Activated CD4-positive, alpha-beta memory T cell treated with anti-CD3 and anti-CD28 coated beads, Interleukin-2, amount 10 ng/mL, durations not matched to agents 7 days and 5 days (primary cell): ENCODE measurements at places on chromosomes 3 and 15. TPM values are rescaled to one million over a fixed set of nuclear protein-coding genes. Genes with fewer than 3 reads are reported as not detected.
A peak's percentile ranks its signal among the peaks of the same experiment; 100 is the strongest.

Gene ISLR2
- not detected for total RNA-seq

Gene ZNF385D
- total RNA-seq: not detected

Gene RHCG
- total RNA-seq: not detected

Gene RTP3
- total RNA-seq: not detected

Gene ACOX2
- total RNA-seq: not detected

Gene GOLGA6L9
- total RNA-seq: 1.4 TPM

Gene RHOV
- total RNA-seq: not detected

DNA sequence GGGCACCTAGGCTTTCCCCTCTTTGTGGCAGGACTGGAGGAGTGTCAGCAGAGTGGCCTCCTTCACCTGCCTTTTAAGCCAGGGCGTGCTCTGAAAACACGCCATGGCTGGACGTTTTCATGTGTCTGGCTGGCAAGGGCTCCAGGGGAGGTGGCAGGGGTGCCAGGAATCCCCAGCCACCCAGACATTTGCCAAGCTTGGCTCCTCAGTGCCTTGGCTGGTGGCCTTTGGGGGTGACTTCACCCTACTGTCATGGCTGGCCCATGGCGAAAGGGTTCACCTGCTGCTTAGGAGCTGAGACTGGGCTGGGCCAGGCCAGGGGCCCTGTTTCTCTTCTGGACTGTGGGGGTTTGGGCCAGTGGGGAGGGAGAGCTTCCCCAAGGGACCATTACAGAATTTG is 17.6 kb downstream of the KLF13 start:
- H3K4me1 ChIP-seq: peaks cover 100% of the 10 kb centered on the region
- H3K27me3 ChIP-seq: no peaks in the 10 kb centered on the region
- peak overlapping the region; percentile 89 for H3K4me3 ChIP-seq
- no peak for DNase-seq

- no peaks in the 10 kb centered on the region for H3K27me3 ChIP-seq
- H3K4me1 ChIP-seq: peaks cover 3% of the 10 kb centered on the region
- H3K4me3 ChIP-seq: no peak overlapping the region
Observed at GRCh38 chr3:38227989-38228388, 37.6 kb upstream of the SLC22A13 start.

DNA sequence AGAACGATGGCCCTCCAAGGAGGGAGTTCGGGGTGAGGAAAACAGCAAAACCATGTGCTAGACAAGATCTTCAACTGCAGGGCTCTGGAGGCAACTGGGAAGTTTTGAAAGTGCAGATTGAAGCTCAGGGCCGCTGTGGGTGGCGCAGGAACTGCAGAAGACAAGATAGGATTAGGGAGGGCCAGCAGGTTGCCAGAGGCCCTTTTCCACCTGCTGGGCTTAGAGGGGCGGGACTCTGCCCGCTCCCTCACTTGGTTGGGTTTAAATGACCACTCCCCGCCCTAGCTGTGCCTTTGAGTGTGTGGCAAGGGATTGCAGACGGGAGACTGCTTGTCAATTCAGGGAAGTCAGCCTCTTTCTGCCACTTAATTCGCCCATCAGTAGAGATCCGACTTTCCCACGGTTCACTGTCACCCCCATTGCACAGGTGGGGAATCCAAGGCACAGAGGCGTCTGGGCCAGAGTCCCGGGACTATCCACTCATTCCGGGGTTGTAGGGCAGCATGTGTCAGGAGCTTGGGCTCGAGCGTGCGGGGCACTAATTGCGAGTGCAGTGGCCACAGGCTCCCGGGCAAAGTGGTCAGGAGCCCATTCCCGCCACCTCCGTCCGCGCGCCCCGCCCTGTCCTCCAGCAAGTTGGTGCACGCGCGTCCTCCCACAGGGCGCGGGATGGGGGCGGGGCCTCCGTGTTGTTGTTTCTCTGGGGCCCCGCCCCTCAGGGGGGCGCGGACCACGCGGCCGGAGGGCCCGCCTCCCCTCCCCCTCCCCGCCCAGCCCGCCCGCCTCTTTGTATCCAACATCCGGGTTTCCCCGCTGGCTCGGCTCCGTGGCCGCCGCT is at the start of gene ACVR2B:
ACVR2B (plus strand) TSS at position 816 of the 838 bp plus-strand sequence. CDS start 433 bp downstream, outside the sequence.
- DNase-seq: peak; percentile 80
- peaks cover 13% of the 10 kb centered on the region for H3K4me1 ChIP-seq
- H3K4me3 ChIP-seq: peak within 1 kb of the TSS; percentile 91
- H3K27me3 ChIP-seq: peaks cover 15% of the 10 kb centered on the region
- peaks cover 2% of the 10 kb centered on the region for H3K36me3 ChIP-seq
- peak within 1 kb of the TSS; percentile 59 for H3K27ac ChIP-seq

DNA sequence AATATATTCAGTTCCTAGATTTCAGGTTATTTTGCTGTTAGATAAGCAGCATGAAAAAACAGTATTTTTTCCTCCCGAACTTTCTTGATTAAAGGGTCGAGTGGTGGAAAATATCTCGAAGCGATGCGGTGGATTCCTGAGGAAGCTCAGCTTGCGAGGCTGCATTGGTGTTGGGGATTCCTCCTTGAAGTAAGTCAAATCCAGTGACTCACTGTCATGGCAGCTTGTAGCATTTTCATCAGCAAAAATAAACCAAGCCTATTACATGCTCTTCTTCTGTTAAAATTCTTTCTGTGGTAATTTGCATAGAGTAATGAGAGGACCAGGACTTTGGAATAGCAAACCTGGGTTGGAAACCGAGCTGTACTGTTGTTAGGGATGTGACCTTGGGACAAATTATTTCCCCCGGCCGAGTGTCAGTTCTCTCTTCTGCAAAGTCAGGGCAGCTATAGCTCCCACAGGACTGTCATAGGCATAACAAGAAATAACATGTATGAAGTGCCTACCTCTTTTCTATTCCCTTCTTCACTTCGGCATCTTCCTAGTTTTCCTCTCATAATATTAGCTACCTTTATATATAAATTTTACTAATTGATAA is 75.6 kb downstream of the UBP1 start:
- DNase-seq: no peak
- H3K36me3 ChIP-seq: no peaks in the 10 kb centered on the region
- peaks cover 18% of the 10 kb centered on the region for H3K27me3 ChIP-seq
- no peaks in the 10 kb centered on the region for H3K4me1 ChIP-seq
- no peak overlapping the region for H3K4me3 ChIP-seq

- H3K27me3 ChIP-seq: no peaks in the 10 kb centered on the region
- no peak overlapping the region for H3K27ac ChIP-seq
- H3K4me3 ChIP-seq: no peak overlapping the region
- peaks cover 17% of the 10 kb centered on the region for H3K4me1 ChIP-seq
- peaks cover 3% of the 10 kb centered on the region for H3K36me3 ChIP-seq
Observed at GRCh38 chr15:77057685-77058084, 13.2 kb downstream of the TSPAN3 start.

- no peak overlapping the region for H3K27ac ChIP-seq
- H3K4me1 ChIP-seq: no peaks in the 10 kb centered on the region
- H3K4me3 ChIP-seq: no peak overlapping the region
Observed at GRCh38 chr3:169901453-169901852, 9.9 kb upstream of the SAMD7 start.

GRCh38 chr3:59289831-59290230 is 240.0 kb upstream of the CFAP20DC start:
- H3K4me1 ChIP-seq: peaks cover 31% of the 10 kb centered on the region
- H3K27me3 ChIP-seq: no peaks in the 10 kb centered on the region
- no peaks in the 10 kb centered on the region for H3K36me3 ChIP-seq
- no peak overlapping the region for H3K4me3 ChIP-seq
- no peak overlapping the region for H3K27ac ChIP-seq
- no peak for DNase-seq

DNA sequence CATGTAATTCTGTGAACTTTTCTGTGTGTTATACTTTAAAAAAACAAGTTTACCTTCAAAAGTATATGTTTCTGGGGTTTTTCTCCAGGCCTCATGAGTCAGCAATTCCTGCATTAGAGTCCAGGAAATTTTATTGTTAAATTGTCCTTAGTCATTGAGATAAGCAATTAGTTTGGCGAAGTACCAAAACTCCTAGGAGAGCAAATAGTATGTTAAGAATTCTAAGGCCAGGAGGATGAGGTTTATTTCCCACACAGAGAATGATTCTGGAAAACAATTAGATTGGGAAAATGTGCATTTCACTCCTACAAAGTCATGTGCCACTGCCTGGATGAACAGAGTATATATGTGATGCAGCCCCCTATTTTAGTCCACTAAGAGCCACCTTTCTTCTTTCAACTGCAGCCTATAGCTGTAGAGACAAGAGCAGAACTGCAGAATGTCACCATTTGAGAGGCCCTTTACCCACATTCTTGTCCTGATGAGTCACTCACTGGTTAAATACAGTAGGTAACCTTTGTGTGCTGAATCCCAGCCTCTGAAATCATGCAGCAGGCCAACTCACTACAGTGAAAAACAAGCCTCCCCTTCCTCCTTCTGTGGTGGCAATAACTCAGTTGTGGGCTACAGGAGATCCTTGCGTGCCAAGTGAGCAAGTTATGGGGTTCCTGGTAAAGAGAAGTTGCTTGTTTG is 452.8 kb upstream of the THBS1 start:
- H3K27ac ChIP-seq: no peak overlapping the region
- no peak for DNase-seq

- H3K36me3 ChIP-seq: peaks cover 17% of the 10 kb centered on the region
- H3K27me3 ChIP-seq: no peaks in the 10 kb centered on the region
- no peak overlapping the region for H3K4me3 ChIP-seq
- no peaks in the 10 kb centered on the region for H3K4me1 ChIP-seq
- no peak for DNase-seq
- H3K27ac ChIP-seq: no peak overlapping the region
Observed at GRCh38 chr3:125443923-125444322, 68.8 kb upstream of the ZNF148 start.

DNA sequence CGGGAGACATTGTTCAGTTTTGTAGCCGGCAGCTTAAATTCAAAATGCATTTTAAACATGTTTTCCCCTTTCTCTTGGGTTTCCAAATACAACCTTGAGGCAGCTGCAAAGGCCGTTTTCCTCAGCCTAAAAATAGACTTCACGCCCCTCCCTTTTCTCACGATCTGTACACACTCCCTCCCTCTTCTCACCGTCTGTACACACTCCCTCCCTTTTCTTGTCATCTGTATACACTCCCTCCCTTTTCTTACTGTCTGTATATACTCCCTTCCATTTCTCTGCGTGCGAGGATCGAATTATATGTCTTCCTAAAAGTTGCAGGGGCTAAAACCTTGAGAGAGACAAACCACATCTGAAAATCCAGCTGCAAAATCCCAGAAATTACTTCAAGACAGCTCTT is 8.9 kb downstream of the MUC4 start:
- peaks cover 11% of the 10 kb centered on the region for H3K27me3 ChIP-seq
- peaks cover 57% of the 10 kb centered on the region for H3K4me1 ChIP-seq
- DNase-seq: no peak
- H3K27ac ChIP-seq: peak overlapping the region; percentile 71
- H3K36me3 ChIP-seq: peaks cover 47% of the 10 kb centered on the region

- H3K36me3 ChIP-seq: peaks cover 4% of the 10 kb centered on the region
- no peak overlapping the region for H3K27ac ChIP-seq
- H3K4me1 ChIP-seq: peaks cover 5% of the 10 kb centered on the region
- peaks cover 6% of the 10 kb centered on the region for H3K27me3 ChIP-seq
- DNase-seq: no peak
Observed at GRCh38 chr3:149964291-149964690, 6.4 kb downstream of the PFN2 start.

DNA sequence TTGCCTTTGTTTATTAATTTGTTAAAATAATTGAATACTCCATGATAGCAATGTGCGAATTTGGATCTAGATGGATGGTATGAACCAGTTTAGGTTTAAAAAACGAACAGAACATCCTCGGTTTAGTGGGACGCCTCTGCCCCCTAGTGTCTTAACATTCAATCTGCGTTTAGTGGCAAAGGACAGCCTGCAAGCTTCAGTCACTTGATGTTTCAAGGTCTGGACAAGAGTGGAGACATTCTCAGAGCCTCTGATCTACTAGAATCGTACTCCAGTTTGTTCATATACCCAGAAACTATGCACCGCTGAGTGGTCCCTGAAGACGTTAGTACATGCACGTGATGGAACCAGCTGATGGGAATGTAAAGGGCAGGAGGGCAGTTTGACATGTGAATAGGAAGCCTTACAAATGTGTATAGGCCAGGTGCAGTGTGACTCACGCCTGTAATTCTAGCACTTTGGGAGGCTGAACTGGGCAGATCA is 17.8 kb upstream of the ATP13A4 start:
- H3K4me1 ChIP-seq: peaks cover 3% of the 10 kb centered on the region
- H3K36me3 ChIP-seq: no peaks in the 10 kb centered on the region
- peak; percentile 54 for DNase-seq
- H3K4me3 ChIP-seq: no peak overlapping the region
- no peaks in the 10 kb centered on the region for H3K27me3 ChIP-seq

GRCh38 chr15:41927536-41927935 is 33.7 kb upstream of the SPTBN5 start:
- no peak overlapping the region for H3K4me3 ChIP-seq
- no peaks in the 10 kb centered on the region for H3K27me3 ChIP-seq
- H3K36me3 ChIP-seq: peaks cover 27% of the 10 kb centered on the region
- H3K27ac ChIP-seq: no peak overlapping the region
- peaks cover 46% of the 10 kb centered on the region for H3K4me1 ChIP-seq

DNA sequence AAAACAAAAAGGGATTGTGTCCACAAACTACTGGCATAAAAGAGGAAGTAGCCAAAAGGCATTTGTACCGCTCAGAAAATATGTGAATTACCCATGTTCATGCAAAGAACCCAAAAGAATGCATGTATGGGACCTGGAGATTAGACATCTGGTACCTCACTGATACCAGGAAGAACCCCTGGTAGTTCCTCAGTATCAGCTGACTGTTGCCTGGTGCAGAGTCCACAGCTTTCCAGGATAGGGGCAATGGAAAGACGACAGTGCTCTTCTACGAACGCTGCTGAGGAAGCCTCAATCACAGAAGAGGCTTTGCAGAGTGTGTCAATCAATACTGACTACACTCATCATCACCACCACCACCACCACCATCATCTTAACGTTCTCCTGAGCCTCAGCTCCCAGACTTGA is 63.3 kb downstream of the ATP8B4 start:
- H3K4me3 ChIP-seq: no peak overlapping the region
- no peaks in the 10 kb centered on the region for H3K27me3 ChIP-seq
- DNase-seq: no peak
- peaks cover 28% of the 10 kb centered on the region for H3K4me1 ChIP-seq
- H3K36me3 ChIP-seq: peaks cover 5% of the 10 kb centered on the region

GRCh38 chr3:43286841-43287499 is 630 bp downstream of the SNRK start:
- peak overlapping the region; percentile 86 for H3K27ac ChIP-seq
- peaks cover 43% of the 10 kb centered on the region for H3K36me3 ChIP-seq
- DNase-seq: peak; percentile 38
- peaks cover 43% of the 10 kb centered on the region for H3K4me1 ChIP-seq

GRCh38 chr3:179771797-179772196 is 119.0 kb downstream of the USP13 start:
- no peak for DNase-seq
- H3K4me3 ChIP-seq: no peak overlapping the region
- peaks cover 15% of the 10 kb centered on the region for H3K36me3 ChIP-seq
- no peaks in the 10 kb centered on the region for H3K27me3 ChIP-seq
- H3K27ac ChIP-seq: no peak overlapping the region
- peaks cover 4% of the 10 kb centered on the region for H3K4me1 ChIP-seq
